ENCODE measurements at places on chromosomes 13 and 19. TPM values are rescaled to one million over a fixed set of nuclear protein-coding genes. Genes with fewer than 3 reads are reported as not detected.

DNA sequence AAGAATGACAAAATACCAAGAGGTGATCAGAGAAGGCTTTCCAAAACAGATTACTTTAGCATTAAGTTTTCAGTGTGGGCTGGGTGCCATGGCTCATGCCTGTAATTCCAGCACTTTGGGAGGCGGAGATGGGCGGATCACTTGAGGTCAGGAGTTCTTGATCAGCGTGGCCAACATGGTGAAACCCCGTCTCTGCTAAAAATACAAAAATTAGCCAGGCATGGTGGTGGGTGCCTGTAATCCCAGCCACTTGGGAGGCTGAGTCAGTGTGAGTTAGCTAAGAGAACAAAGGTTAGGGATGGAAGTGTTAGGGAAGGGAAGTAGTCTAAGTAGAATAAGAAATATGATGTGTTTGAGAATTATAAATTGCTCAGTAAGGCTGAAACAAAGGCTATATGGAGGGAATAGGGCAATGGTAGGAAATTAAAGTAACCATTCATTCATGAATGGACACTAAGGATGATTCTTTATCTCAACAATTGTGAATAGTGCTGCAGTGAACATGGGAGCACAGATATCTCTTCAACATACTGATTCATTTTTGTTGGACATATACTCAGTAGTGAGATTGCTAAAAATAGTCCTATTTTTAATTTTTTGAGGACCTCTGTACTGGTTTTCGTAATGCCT is 3.9 kb upstream of the RCBTB2 start:
- H3K27ac ChIP-seq: no peak overlapping the region
- peaks cover 18% of the 10 kb centered on the region for H3K4me1 ChIP-seq
- no peaks in the 10 kb centered on the region for H3K27me3 ChIP-seq

Gene SIAH3
- total RNA-seq: not detected

- DNase-seq: no peak
- H3K27ac ChIP-seq: no peak overlapping the region
- no peaks in the 10 kb centered on the region for H3K36me3 ChIP-seq
- H3K4me1 ChIP-seq: no peaks in the 10 kb centered on the region
- peaks cover 15% of the 10 kb centered on the region for H3K27me3 ChIP-seq
These were observed 33.3 kb upstream of the MYCBP2 start for GRCh38 chr13:77360032-77360685.

DNA sequence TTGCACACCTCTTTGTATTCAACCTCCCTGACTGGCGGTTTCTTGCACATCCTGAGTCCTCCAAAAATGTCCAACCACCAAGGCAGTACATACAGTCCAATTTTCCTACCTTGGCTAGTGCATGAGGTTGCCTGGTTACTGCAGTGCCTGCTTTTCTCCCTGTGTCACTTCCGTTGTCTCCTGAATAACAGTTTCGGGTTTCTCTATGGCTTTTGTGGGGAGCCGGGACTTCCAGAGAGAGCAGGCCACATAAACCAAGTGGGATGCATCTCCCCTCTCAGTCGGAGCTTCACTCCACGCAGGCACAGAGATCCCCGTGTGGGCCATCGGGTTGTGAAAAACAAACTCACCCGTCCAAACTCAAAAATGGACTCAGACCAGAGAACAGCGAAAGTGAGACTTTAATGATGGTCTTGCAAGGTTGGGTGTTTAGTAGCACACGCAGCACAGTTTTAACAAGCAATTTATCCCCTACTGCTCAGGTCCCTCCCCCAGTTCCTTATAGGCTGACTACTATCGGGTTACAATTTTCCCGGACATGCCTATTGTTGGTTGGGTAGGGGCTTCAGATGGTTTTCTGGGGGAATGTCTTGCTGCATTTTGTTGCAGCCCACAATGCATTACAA is 173.1 kb downstream of the POU4F1 start:
- no peak for DNase-seq
- H3K36me3 ChIP-seq: no peaks in the 10 kb centered on the region
- no peak overlapping the region for H3K4me3 ChIP-seq
- H3K4me1 ChIP-seq: no peaks in the 10 kb centered on the region

GRCh38 chr13:33510350-33510970 is 224.9 kb upstream of the STARD13 start:
- no peaks in the 10 kb centered on the region for H3K36me3 ChIP-seq
- H3K27ac ChIP-seq: peak overlapping the region; percentile 92
- DNase-seq: no peak
- H3K27me3 ChIP-seq: no peaks in the 10 kb centered on the region
- H3K4me1 ChIP-seq: peaks cover 45% of the 10 kb centered on the region

Gene COL4A1
- 120 TPM for total RNA-seq

GRCh38 chr13:110538632-110539031 is 22.9 kb downstream of the RAB20 start:
- DNase-seq: peak; percentile 72
- no peaks in the 10 kb centered on the region for H3K36me3 ChIP-seq
- no peak overlapping the region for H3K4me3 ChIP-seq

- no peak overlapping the region for H3K4me3 ChIP-seq
- H3K27ac ChIP-seq: no peak overlapping the region
- no peaks in the 10 kb centered on the region for H3K27me3 ChIP-seq
- DNase-seq: no peak
These were observed 61.8 kb downstream of the ATP11A start for GRCh38 chr13:112751617-112752016.

DNA sequence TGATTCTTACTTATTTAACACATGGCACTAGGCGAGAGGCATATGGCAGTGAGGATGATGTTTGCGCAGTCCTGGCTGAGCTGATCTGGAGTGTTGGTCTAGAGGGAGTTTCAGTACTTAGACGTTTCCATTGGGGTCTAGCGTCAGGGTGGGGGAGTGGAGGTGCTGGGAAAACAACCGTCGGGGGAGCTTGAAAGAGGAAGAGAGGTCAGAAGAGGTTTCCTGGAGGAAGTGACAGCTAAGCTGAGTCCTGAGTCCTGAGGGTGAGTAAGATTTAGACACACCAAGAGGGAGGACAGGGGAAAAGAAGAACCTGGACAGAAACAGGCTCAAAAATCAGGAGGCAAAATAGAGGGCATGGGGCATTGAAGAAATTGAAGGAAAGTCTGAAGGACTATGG is 81.4 kb downstream of the ALOX5AP start:
- no peaks in the 10 kb centered on the region for H3K4me1 ChIP-seq
- peaks cover 2% of the 10 kb centered on the region for H3K27me3 ChIP-seq
- no peak overlapping the region for H3K27ac ChIP-seq
- no peak for DNase-seq
- no peak overlapping the region for H3K4me3 ChIP-seq
- H3K36me3 ChIP-seq: no peaks in the 10 kb centered on the region

Gene AMH
- total RNA-seq: 1.1 TPM

GRCh38 chr19:6472713-6473112 is 8.6 kb downstream of the CRB3 start:
- H3K4me1 ChIP-seq: peaks cover 17% of the 10 kb centered on the region
- H3K4me3 ChIP-seq: no peak overlapping the region
- H3K36me3 ChIP-seq: no peaks in the 10 kb centered on the region
- H3K27me3 ChIP-seq: peaks cover 76% of the 10 kb centered on the region

Gene PRTN3
- not detected for total RNA-seq

GRCh38 chr19:4305257-4305612 is 837 bp downstream of the FSD1 start:
- H3K4me3 ChIP-seq: no peak overlapping the region
- H3K27ac ChIP-seq: no peak overlapping the region
- H3K27me3 ChIP-seq: peaks cover 66% of the 10 kb centered on the region
- DNase-seq: no peak
- no peaks in the 10 kb centered on the region for H3K36me3 ChIP-seq

DNA sequence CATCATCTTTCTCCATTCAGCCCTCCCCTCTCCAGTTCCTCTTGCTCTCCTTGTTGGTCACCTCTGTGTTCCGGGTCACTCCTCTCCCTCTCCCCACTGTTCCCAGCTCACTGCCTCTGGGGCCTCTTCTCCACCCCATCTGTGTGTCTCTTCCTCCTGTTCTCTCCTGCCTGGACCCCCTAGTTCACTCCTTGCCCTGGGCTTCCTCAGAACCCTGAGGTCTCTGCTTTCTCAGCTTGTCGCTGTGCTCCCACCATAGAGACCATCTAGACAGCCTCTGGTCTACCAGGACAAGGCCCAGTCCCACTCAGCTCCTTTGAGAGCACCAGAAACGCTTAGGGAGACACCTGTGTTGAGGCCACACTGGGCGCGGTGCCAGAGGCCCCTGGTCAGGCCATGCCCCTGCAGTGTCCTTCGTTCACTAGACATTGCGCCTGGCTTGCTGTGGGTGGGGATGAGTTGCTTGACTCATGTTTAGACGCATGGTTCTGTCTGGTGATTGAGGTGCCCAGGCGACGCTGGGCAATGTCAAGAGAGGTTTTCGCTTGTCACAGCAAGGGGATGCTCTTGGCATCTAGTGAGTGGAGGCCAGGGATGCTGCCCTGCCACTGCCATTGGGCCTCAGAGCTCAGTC is 4.8 kb downstream of the LENG9 start:
- peaks cover 86% of the 10 kb centered on the region for H3K36me3 ChIP-seq
- no peak overlapping the region for H3K27ac ChIP-seq
- H3K27me3 ChIP-seq: no peaks in the 10 kb centered on the region

All from left ventricle myocardium inferior (tissue), 1 donor.